ENCODE measurements at places on chromosomes 2 and 18. TPM values are rescaled to one million over a fixed set of nuclear protein-coding genes. Genes with fewer than 3 reads are reported as not detected.

Gene SLC38A11
- polyA plus RNA-seq: 6.6 TPM

Gene SRD5A2
- 0.13 TPM for polyA plus RNA-seq

Gene IL37
- 0.40 TPM for polyA plus RNA-seq

Gene SDC1
- 22.2 TPM for polyA plus RNA-seq

Gene DSC2
- polyA plus RNA-seq: 48.3 TPM

Gene CYP1B1
- polyA plus RNA-seq: 106 TPM

Gene CD207
- polyA plus RNA-seq: not detected

Gene DNAH6
- polyA plus RNA-seq: 3.6 TPM

Gene MYO3B
- 7.8 TPM for polyA plus RNA-seq

Gene SLC14A1
- 1.7 TPM for polyA plus RNA-seq

Gene MEX3C
- 79.2 TPM for polyA plus RNA-seq
